NCI-H446 (cell line): ENCODE measurements at places on chromosomes 7 and 10.

GRCh38 chr10:25068152-25069058 lies 52.0 kb downstream of the THNSL1 start:
- DNase-seq, result no peak

GRCh38 chr7:139374246-139374645 lies 14.6 kb downstream of the LUC7L2 start:
- no peak for DNase-seq

DNA sequence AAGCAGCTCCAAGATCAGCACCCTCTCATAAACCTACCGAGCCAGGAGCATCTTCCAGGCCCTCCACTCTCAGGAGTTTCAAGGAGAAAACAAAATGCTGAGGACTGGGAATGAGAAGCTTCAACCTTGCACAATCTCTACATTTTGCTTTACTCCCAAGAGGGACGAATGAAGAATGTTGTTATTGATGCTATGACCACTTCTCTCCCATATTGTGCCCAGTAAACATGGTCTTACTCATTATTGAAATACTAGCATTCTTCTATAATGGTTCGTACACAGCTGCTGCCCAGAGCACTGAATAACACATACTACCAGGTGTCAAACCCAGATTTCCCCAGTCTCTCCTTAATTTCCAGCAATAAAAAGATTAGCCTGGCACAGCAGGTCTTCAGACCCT lies 63.4 kb upstream of the BET1 start:
- no peak for DNase-seq

DNA sequence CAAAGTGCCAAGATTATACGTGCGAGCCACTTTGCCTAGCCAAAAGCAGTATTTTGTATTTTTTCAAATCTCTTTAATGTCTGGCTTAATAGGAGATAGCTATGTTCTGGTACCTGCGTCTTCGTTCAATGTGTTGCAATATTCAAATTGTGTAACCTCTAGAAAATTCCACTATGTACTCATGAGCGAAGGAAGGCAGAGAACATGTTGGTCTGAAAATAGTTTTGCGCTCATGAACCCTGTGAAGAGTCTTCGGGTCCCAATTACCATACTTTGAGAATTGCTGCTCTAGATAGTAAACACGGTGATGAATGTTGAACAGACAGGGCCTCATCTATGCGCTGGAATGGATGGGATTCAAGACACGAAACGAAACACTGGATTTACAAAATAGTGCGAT lies 2.7 kb upstream of the SUV39H2 start:
- no peak for DNase-seq

- DNase-seq, result no peak
These were observed 562.9 kb upstream of the TPK1 start for GRCh38 chr7:145398758-145399157.

GRCh38 chr7:6419310-6419773 lies 28.4 kb downstream of the DAGLB start:
- DNase-seq, result no peak

DNA sequence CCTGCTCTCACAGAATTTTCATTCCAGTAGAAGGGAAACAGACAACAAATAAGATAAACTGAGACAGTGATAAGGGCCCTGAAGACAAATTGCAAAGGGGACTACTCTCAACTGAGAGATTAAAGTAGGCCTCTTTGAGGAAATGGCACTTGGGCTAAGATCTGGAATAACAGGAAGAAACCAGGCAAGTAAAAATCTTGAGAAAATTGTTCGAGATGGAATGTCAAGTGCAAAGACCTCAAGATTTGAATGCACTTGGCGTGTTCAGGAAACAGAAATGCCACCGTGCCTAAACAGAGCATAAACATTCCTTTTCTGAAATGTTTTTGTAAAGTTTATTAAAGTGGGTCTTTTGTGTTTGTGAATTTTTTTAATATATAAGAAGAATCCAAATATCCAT lies 10.7 kb downstream of the ARMH3 start:
- DNase-seq, result no peak

- DNase-seq, result no peak
These were observed 5.3 kb upstream of the ATOH7 start for GRCh38 chr10:68237173-68237572.

- peak; percentile 6 for DNase-seq
These were observed 14.0 kb downstream of the GATAD1 start for GRCh38 chr7:92461027-92462003.

GRCh38 chr7:103784646-103785286 lies 204.7 kb downstream of the RELN start:
- DNase-seq, result no peak

GRCh38 chr7:36157527-36158320 lies 4.7 kb downstream of the EEPD1 start:
- no peak for DNase-seq

- DNase-seq, result no peak
These were observed 476 bp upstream of the ZFYVE27 start for GRCh38 chr10:97736403-97736901.

GRCh38 chr7:37982423-37982822 lies 62.0 kb downstream of the EPDR1 start:
- no peak for DNase-seq

- DNase-seq, result no peak
These were observed 84.2 kb downstream of the PAXIP1 start for GRCh38 chr7:154918741-154919140.

DNA sequence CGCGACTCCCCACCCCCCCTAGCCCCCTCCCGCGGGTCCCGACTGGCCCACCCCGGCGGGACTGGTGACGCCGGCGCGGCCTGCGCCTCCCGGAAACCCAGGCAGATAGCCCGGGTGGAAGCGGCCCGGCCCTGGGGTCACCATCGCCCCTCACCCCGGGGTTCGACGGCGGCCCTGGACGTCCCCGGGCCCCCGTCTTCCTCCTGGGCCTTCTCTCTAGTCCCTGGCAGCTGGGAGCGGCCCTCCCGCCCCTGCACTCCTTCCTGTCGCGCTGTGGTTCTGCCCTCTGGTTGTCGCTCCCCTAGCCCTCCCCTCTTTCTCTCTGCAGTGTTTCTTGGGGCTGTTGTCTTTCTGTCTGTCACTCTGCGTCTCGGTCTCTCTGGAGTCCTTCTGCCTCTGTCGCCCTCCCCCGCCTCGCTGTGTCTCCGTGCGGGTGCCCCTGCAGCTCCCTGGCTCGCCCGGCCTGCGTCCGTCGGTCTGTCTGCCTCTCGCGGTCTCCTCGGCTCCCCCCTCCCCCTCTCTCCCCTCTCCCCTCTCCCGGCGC lies 90.5 kb upstream of the PAX2 start:
- DNase-seq, result no peak
